ENCODE measurements at places on chromosomes 7 and 10.

DNA sequence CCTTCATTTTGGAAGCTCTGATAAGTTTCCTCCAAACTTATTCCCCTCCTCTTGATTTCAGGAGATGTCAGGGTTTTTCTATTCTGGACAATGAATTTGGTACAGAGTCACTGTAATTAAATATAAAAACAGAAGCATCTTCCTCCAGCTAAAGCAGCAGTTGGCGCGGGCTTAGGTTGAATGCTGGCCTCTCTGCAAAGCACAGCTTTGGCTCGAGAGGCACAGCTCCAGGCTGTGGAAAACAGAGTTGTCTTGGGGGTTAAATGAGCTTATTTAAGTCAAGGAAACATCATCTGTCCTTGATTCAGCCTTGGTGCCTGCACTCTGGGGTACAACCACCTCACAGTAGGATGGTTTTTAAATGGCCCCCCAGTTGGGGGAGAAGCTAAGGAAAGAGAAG lies 35.0 kb upstream of the PDCD4 start:
- no peak for DNase-seq

DNA sequence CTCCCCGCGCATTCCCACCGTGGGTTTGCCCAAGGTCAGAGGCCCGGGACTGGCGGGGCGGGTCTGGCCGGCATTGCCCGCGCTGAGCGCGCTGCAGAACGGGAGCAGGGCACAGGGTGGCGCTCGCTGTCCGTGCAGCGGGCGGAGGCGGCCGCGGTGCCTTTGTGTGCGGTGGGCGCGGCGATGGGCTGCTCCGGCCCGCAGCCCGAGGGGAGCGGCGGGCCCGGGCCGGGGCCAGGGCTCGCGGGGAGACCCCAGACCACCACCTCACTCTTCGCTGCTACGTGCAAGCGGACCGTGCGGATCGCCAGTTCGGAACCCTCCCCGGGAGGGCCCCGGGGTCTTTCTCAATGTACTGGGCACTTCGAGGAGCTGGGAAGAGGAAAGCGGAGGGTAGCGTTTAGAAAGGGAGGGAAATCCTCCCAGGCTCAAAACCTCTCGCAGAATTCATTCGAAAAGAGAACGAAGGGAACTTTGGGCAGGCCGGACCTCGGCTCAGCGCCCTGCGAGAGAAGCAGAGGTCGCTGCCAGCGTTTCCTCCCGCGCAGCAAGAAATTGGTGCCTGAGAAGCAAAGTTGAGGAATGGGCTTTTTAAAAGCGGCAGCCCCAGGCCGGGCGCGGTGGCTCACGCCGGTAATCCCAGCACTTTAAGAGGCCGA lies 8.5 kb downstream of the SP8 start:
- peak; percentile 14 for DNase-seq

GRCh38 chr10:51325649-51326048 lies 251.4 kb downstream of the PRKG1 start:
- no peak for DNase-seq

DNA sequence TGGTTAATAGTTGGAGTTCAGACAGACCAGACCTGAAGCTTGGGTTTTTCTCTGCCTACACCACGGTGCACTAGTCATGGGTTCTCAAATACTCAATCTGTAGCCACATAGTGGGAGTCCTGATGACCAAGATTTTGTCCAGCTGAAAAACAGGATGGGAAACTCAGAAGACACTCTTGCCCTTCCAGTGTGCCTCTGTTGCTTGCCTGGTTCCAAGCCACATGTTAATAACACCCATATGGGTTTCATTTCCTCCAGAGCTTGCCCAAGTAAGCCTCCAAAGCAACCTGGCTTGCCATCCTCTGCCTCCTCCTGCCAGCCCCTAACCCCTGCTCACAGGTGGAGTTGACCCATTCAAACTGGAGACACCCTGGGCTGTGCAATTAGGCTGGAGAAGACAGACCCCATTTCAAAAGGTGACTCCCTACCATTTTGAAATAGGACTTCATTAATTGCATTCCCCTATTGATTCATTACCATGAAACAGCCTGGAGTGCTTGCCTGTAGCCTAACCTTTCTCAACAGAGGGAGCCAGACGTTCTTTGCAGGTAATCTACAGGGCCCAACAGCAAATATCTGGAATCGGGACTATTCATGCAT lies 108.0 kb upstream of the HABP2 start:
- DNase-seq = no peak

DNA sequence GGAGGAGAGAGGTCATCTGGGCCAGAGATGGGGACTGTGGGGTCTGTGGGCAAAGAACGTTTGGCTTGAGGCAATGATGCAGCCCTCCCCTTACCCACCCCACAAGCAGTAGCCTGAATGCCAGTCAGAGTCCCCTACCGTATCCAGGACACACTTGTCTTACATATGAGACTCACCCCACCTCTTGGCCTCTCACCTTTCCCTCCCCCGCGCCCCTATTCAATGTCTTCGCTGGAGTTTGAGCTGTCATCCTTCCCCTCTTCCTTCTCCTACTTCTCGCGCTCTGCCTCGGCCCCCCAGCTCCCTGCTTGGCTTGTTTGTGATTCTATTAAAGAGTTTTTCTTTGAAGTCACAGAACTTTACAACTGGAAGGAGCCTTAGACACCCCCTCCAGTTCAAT lies 8.9 kb downstream of the PRRT4 start:
- DNase-seq = no peak

GRCh38 chr10:33818343-33818742 lies 483.9 kb upstream of the NRP1 start:
- no peak for DNase-seq

- no peak for DNase-seq
These were observed 69.0 kb downstream of the CASD1 start for GRCh38 chr7:94578614-94579013.

DNA sequence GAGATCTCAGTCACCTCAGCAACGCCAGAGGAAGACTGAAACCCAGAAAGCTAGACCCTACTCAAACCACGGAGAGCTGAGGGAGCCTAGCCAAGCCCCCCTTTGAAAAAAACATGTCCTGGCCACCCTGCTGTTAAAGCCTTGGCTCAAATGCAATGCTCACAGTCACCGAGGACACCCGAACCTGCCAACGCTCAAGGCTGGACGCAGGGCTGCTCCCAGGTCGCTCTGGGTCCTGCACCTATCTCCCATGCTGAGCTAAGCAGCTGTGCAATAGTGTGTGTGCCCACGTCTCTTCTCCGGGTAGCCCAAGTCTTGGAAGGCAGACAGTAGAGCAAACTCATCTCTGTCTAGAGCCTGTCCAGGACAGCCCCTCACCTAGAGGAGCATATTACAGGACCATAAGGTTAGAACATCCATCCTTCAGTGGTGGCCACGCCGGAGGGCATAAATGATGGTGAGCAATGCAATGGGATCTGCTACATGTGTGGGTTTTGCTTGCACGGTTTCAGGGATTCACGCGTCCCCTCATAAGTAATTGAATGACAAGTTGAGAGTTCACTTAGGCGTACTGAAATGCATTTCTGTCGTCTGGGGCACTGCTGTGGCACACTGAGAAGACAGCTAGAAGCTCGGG lies 94.2 kb upstream of the DDC start:
- no peak for DNase-seq

DNA sequence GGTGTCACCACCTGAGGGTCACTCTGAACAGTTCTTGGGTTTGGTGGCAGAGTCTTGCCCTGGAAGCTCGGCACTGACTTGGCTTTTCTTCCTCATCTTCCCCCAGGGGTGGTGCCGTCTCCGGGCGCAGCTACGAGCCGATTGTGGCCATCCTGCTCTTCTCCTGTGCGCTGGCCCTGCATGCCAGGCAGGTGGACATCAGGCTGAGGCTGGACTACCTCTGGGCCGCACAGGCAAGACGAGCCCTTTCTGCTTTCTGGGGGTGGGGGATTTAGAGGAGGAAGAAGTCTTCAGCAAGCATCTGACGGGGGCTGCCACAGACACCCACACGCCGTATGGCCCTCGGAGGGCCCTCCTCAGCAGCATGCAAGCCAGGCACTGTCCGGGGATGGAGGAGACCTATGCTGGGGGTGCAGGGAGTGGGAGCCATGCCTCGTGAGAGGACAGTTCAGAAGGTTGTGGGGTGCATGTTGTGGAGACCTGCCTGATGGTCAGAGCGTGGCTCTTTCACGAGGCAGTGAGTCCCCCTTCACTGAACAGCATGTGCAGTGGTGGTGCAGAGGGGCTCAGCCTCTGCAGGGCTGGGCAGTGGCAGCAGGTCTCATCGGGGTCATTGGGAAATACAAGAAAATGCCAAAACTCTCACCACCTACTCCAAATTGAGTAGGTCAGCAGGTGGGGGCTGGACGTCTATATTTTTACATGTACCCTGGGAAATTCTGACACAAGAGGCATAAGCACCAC lies 112.4 kb downstream of the ADCY1 start:
- DNase-seq = no peak

GRCh38 chr10:89954787-89955566 lies 253.6 kb downstream of the KIF20B start:
- peak; percentile 26 for DNase-seq

GRCh38 chr7:149020483-149020882 lies 7.8 kb downstream of the PDIA4 start:
- DNase-seq = no peak

GRCh38 chr7:29421010-29421956 lies 142.4 kb upstream of the PRR15 start:
- no peak for DNase-seq

DNA sequence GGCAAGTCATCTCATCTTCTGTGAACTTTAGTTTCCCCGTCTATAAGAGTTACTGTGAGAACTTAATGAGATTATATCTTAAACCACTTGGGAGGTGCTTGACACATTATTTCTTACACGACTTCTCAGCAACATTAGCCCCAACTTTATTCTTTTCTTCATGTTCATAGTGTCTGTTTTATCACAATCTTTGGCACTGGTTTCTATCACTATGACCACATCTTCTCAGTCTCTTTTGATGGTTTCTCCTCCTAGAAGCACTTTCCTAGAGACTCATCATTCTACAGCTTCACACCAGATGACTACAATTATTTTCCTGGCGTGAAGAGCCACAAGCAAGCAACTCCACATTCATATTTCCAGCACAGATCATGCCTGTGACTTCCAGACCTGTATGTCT lies 26.5 kb upstream of the BET1 start:
- no peak for DNase-seq

- DNase-seq = no peak
These were observed 1.7 kb upstream of the TRIP6 start for GRCh38 chr7:100865372-100865911.

GRCh38 chr10:11242443-11243387 lies 225.0 kb downstream of the CELF2 start:
- DNase-seq = peak; percentile 33

GRCh38 chr7:128215281-128215680 lies 25.8 kb upstream of the LEP start:
- no peak for DNase-seq

DNA sequence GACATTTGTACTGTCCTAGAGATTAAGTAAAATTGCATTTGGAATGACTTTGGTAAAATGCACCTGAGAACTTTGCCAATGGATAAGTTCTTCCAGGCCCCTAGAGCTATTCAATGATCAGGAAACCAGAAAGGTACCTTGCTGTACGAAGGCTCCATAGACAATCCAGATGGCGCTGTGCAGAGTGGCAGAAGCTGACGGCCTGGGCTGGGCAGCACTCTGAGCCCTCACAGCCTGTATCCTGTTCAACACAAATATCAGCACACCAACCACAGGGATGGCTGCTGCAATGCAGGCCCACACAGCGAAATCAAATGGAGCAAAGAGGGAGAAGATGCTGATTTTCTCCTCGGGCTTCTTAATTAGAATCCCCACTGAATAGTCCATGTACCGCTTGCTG lies 642.4 kb downstream of the GRID1 start:
- no peak for DNase-seq

DNA sequence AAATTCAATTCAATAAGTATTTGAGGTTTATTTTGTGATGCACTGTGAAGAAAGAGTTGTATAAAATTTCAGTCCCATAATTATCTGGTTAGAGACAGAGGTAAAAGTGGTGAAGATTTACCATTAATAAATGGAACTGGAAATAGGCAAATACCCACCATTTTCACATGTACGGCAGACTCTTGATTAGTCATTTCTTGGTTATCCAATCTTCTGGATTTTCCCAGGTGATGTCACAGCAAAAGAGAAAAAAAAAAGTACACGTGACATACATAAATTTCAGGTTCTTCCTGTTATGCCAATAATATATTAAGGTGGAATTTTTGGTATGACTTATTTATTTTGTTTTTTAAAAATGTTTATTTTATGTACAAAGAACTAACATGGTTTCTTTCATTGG lies 26.8 kb downstream of the NT5C3A start:
- no peak for DNase-seq

DNA sequence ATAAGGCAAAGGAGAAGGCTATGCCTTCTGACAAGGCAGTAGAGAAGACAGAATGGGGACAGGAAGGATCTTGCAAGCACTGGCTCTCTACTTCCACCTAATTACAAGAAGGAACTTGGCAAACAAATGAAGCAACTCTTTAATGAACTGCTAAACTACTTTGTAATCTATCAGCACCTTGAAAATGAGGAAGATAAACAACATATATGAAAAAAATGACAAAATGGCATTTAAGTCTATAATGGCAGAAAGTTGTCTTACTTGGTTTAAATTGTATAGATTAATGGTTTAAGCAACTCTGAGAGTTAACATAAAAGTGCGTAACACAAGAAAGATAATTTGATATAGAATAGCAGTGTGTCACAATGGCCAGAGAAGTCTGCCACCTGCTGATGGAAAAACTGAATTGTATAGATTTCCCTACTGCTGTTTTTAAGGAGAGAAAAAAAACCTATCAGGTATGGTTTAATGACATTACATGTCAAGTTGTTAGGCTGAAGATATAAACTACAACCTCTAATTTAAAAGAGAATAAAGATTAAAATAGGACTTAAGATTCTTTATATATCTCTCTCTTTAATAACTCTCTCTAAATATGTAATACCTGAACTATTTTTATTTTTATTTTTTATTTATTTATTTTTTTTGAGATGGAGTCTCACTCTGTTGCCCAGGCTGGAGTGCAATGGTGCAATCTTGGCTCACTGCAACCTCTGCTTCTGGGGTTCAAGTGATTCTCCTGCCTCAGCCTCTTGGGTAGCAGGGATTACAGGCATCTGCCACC lies 11.8 kb downstream of the NT5C3A start:
- peak; percentile 31 for DNase-seq

DNA sequence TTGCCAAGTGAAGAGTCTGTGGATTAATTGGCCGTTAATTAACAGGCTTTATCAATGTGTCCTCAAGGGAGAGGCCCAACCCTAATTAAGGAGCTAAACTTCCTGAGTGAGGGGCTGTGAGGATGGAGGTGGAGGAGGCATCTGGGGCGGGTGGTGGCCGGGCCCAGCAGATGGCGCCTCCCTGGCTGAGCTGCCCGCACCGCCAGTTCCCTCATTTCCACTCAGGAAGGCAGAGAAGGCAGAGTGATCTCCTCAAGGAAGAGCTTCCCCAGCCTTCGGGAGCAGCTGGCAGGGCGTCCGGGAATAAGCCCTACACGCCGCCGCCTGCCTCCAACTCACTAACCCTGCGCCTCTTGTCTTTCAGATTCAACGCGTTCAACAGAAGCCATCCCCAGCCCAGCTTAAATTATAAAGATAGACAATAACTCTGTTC lies 112.2 kb downstream of the CYTH3 start:
- DNase-seq = no peak

DNA sequence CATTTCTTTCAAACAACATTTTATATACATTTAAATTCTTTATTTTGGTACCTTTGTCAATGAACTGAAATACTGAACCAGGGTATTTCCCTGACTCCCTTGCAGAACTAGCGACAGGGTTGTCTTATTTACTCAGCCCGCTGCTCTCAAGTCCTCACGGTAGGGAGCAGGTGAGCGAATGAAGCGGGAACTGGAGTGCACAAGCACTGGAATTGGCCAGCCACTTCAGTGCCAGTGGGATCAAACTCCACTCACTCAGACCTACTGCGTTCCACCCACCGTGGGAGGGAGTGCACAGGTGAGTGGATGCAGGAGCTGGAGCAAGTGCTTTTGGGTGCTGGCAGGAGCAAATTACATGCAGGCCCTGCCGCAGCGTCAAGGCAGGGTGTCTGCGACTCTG lies 28.1 kb upstream of the NEUROD6 start:
- no peak for DNase-seq
